ENCODE measurements at places on chromosomes 2 and 18. TPM values are rescaled to one million over a fixed set of nuclear protein-coding genes. Genes with fewer than 3 reads are reported as not detected.

The STPG4 gene
- total RNA-seq: 0.28 TPM

The GNLY gene
- total RNA-seq: not detected

- DNase-seq: no peak
These were observed 99.6 kb upstream of the TNP1 start for GRCh38 chr2:216959433-216959832.

GRCh38 chr18:52045946-52046675, 293.9 kb upstream of the DCC start:
- no peak for DNase-seq

GRCh38 chr2:202450785-202451184, 74.7 kb downstream of the BMPR2 start:
- no peak for DNase-seq
